Activated naive CD4-positive, alpha-beta T cell treated with anti-CD3 and anti-CD28 coated beads for 36 hours (primary cell): ENCODE measurements at places on chromosomes 2 and 18.

- no peak for DNase-seq
Measured at GRCh38 chr2:227623226-227623625, 5.9 kb downstream of the SCYGR4 start.

DNA sequence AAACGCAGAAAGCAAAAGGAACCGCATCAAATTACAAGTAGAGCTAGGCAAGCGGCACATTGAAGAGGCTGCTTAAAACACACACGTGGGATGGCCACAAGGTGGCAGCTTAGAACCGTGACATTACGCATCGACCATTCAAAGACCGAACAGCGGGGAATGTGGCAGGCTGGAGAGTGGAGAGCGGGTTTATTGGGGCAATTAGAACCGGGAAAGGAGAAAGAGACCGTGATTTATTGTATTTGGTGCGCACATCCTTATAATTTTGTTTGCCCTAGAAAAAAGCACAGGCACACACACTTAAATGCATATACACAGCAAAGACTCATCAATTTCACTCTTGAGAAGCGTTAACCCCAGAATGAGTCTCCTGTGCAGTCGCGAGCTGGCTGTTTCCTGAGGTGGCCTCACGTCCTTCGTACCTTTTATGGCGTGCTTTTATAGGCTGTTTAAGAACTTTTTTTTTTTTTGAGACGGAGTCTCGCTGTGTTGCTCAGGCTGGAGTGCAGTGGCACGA lies 31.7 kb upstream of the MEP1B start:
- DNase-seq, result peak; percentile 80

DNA sequence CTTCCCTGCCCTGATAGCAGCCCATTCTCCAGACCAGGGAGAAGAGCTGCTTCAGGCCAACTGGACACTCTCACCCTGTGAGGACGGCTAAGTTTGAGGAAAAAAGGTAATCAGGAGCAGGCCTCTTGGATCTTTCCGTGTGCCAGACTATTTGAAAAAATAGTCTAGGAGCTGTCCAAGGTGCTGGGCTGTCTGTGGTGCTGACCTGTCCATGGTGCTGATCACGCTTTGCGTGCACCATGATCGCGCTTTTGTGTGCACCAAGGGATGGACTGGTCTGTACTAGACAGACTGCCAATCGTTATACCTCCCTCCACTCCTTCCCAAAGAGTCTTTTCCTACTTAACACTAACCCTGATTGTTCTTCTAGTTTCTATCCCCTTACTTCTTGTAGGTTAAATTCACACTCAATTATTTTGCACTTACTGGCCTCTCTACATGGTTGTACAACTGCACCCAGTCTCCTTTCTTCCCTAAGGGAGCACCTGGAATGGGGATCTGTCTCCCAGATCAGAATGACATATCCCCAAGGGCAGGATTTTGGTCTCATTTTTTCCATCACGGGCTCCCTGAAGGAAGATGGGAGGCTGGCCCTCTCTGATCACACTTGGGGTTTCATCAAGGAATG lies 295.4 kb downstream of the CELF4 start:
- DNase-seq, result peak; percentile 59

- no peak for DNase-seq
Measured at GRCh38 chr18:46035696-46036680, 36.1 kb downstream of the PSTPIP2 start.

DNA sequence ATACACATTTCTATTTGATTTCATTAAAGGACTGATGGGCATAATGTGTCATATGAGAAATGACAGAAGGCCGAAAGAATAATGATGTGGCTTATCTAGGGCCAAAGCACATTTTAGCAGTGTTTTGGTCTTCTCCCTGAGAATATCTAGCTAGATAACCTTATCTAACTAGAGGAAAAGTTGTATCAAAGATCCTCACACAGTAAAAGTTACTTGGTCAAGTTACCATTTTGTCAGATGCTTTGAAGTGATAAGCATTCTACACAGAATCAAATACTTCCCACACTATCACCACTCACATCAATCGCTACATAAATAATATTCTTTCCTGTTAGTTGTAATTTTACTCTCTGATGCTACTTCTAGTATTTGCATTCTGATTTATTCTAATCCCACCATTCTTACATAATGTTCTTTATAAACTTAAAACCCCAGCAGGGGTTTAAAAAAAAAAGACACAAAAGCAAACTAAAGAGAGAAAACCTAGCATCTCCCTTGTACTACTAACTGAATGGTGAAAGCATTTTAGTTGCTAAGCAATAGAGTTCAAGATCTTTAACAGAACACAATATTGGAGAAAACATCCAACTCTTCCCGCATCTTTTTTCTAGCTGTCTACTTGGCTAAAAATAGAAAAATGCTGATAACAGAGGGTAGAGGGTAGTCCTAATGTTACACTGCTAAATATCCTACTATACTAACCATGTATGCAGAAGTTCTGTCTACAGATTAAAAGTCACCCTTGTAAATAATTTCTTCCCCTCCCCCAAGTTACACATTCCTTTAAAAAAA lies 8.0 kb downstream of the XPO1 start:
- DNase-seq, result no peak

- no peak for DNase-seq
Measured at GRCh38 chr18:68181956-68182355, 533.0 kb downstream of the TMX3 start.

- DNase-seq, result no peak
Measured at GRCh38 chr18:57435846-57436190, 644 bp downstream of the ONECUT2 start.

DNA sequence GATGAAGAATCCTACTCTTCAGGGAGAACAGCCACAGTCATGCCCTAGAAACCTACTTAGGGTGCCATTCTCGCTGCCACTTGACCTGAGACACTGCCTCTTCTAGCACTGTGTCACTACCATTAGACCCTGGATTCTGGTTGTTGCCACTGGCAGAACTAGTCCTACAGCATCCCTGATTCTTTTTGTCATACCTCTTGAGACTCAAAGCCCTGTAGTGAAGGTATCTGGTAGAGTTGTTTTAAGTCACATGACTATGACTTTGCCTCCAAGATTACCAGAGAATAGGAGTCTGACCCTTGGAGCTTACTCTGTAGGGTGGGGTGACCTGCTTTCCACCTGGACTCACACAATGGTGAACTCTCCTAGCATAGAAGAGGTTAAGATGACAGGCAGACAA lies 296.7 kb downstream of the TNS1 start:
- no peak for DNase-seq

- no peak for DNase-seq
Measured at GRCh38 chr2:160561551-160562295, 68.1 kb upstream of the RBMS1 start.

GRCh38 chr2:231394211-231395141 lies 1.0 kb upstream of the B3GNT7 start:
- no peak for DNase-seq

- DNase-seq, result no peak
Measured at GRCh38 chr2:126085011-126085795, 570.8 kb upstream of the GYPC start.

GRCh38 chr2:38600921-38601455 lies 1.7 kb downstream of the HNRNPLL start:
- no peak for DNase-seq

DNA sequence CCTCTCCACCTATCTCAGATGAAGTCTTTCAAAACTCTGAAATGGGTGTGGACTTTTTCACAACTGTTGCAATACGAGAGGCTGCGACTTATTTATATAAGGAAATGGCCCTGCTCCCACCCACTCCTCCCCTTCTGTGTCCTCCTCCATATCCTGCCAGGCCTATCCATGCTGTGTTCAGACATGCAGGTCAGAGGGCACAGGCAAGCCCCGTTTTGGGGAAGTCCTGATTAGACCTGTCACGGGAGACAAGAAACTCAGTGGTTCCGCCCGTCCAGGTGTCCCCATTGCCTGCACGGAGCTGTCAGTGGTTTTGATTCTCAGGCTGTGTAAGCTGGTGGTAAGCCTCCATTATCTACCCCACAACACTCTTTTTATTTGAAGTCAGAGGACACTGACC lies 99.6 kb upstream of the MGAT5 start:
- DNase-seq, result no peak
